Colonic mucosa (tissue), 4 donors: ENCODE measurements at places on chromosomes 11 and 22. TPM values are rescaled to one million over a fixed set of nuclear protein-coding genes. Genes with fewer than 3 reads are reported as not detected.

The LUZP2 gene
- 1.3 TPM for total RNA-seq

The ACTN3 gene
- total RNA-seq: not detected

The HBE1 gene
- 4.0 TPM for total RNA-seq

The CARD16 gene
- 40.2 TPM for total RNA-seq

The PPP6R3 gene
- total RNA-seq: 95.0 TPM

The TRIM3 gene
- 59.0 TPM for total RNA-seq

The NR1H3 gene
- 28.3 TPM for total RNA-seq

The KCNQ1 gene
- 55.8 TPM for total RNA-seq

The USP2 gene
- 11.6 TPM for total RNA-seq

The NUP160 gene
- 22.7 TPM for total RNA-seq

The MAJIN gene
- total RNA-seq: not detected

The APOL4 gene
- 2.3 TPM for total RNA-seq

The APOL6 gene
- 40.3 TPM for total RNA-seq

The RFPL1 gene
- not detected for total RNA-seq

The MOGAT2 gene
- total RNA-seq: 211 TPM

The CAVIN3 gene
- total RNA-seq: 15.4 TPM

The FOLR3 gene
- not detected for total RNA-seq

The OR6A2 gene
- total RNA-seq: 0.59 TPM

The HMOX1 gene
- 50.3 TPM for total RNA-seq

The TIMM8B gene
- 93.9 TPM for total RNA-seq

The H19 gene
- total RNA-seq: 32.9 TPM

The LRRC4C gene
- total RNA-seq: not detected

The P2RX6 gene
- 0.27 TPM for total RNA-seq

The TEAD1 gene
- 32.7 TPM for total RNA-seq

The TRIM21 gene
- 23.1 TPM for total RNA-seq

The SAA4 gene
- total RNA-seq: 0.86 TPM

The MMP13 gene
- total RNA-seq: not detected

The KRTAP5-10 gene
- total RNA-seq: not detected

The APOA1 gene
- total RNA-seq: 6.6 TPM

The SIRT3 gene
- 16.9 TPM for total RNA-seq

The DGAT2 gene
- 5.9 TPM for total RNA-seq

The NECTIN1 gene
- total RNA-seq: 59.9 TPM

The CRYBA4 gene
- 0.47 TPM for total RNA-seq

The PNPLA2 gene
- total RNA-seq: 155 TPM

The GAL gene
- total RNA-seq: 3.5 TPM

The GPR83 gene
- not detected for total RNA-seq

The PHF21B gene
- not detected for total RNA-seq

The CTSF gene
- total RNA-seq: 3.1 TPM

The C22orf23 gene
- not detected for total RNA-seq

The HTR3A gene
- total RNA-seq: not detected

The LRFN4 gene
- total RNA-seq: 20.7 TPM

The CFAP300 gene
- total RNA-seq: 0.45 TPM

The HBG2 gene
- not detected for total RNA-seq

The OR52N5 gene
- not detected for total RNA-seq
